Left lung (tissue), 14 donors: ENCODE measurements at places on chromosomes 12 and 14. TPM values are rescaled to one million over a fixed set of nuclear protein-coding genes. Genes with fewer than 3 reads are reported as not detected.

DNA sequence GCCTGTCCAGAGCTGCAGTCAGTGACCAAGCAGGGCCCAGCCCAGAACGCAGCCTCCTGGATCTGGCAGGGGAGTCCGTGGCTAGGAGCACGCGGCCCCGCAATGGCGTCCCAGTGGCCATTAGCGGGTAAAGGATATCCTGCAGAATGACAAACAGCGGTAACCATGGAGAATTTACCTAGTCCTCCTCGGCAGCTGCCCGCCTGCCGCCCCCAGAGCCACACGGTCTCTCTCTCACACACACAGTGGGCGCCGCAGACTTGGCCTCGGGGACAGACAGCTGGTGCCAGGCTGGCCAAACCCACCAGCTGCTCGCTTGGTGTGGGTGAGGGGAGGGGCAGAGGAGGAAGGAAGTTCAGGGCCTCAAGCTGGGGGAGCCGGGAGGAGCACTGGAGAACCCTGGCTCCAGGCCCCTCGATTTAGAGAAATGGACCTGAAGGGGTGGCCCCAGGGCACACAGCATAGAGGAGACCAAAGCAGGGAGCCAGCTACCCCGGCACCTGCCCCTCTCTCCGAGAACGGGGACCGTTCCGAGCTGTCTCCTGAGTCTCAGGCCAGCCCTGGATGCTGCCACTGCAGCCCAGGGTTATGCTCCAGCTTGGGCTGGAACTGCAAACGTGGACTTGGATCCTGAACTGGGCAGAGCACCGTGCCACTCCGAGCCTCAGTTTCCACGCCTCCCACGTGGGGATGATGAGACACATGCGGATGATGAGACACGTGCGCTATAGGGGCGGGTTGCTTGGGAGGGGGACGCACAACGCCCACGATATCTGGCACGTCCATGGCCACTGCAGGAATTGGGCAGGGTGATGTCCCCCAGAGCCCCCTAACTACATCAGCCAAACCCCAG is 3.4 kb downstream of the CDK2AP1 start:
- peaks cover 12% of the 10 kb centered on the region for H3K4me1 ChIP-seq
- peak overlapping the region; percentile 78 for H3K27ac ChIP-seq
- DNase-seq, result peak; percentile 40
- H3K4me3 ChIP-seq, result peak overlapping the region; percentile 14

DNA sequence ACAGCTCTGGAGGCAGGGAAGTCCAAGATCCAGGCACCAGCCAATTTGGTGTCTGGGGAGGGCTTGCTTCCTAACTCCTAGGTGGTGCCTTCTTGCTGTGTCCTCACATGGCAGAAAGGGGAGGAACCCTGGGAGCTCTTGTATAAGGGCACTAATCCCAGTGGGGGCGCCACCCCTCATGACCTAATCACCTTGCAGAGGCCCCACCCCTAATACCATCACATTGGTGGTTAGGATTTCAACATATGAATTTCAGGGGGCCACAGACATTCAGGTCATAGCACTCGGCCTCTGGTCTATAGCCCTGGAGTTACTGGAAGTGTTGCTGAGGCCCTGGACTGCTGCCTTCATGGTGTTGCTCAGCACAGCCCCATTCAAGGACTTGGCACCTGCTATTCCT is 14.6 kb downstream of the PSMD9 start:
- no peak overlapping the region for H3K27ac ChIP-seq
- DNase-seq, result no peak
- H3K27me3 ChIP-seq, result no peaks in the 10 kb centered on the region
- H3K4me3 ChIP-seq, result no peak overlapping the region
- peaks cover 100% of the 10 kb centered on the region for H3K36me3 ChIP-seq
- H3K4me1 ChIP-seq, result no peaks in the 10 kb centered on the region

DNA sequence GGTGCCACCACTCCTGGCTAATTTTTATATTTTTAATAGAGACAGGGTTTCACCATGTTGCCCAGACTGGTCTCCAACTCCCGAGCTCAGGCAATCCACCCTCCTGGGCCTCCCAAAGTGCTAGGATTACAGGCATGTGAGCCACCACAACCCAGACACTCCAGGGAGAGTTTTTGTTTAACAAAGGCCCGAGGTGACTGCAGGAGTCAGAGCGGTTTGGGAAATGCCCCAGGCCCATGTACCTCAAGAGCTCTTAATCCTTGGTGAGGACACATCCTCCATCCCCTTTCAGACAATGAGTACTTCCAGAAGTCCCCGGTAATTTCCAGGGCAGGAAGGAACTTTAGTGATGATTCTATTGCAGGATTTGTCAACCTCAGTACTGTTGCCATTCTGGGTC is 176.0 kb downstream of the ESRRB start:
- no peaks in the 10 kb centered on the region for H3K36me3 ChIP-seq
- H3K4me1 ChIP-seq, result no peaks in the 10 kb centered on the region
- no peak for DNase-seq
- H3K27ac ChIP-seq, result no peak overlapping the region
- H3K4me3 ChIP-seq, result no peak overlapping the region
- H3K27me3 ChIP-seq, result no peaks in the 10 kb centered on the region

Gene OAS3
- 47.5 TPM for total RNA-seq

- no peaks in the 10 kb centered on the region for H3K36me3 ChIP-seq
- H3K27ac ChIP-seq, result no peak overlapping the region
- no peaks in the 10 kb centered on the region for H3K4me1 ChIP-seq
- DNase-seq, result no peak
- H3K27me3 ChIP-seq, result no peaks in the 10 kb centered on the region
- no peak overlapping the region for H3K4me3 ChIP-seq
These were observed 477.5 kb upstream of the GARIN6 start for GRCh38 chr12:99170037-99170436.

DNA sequence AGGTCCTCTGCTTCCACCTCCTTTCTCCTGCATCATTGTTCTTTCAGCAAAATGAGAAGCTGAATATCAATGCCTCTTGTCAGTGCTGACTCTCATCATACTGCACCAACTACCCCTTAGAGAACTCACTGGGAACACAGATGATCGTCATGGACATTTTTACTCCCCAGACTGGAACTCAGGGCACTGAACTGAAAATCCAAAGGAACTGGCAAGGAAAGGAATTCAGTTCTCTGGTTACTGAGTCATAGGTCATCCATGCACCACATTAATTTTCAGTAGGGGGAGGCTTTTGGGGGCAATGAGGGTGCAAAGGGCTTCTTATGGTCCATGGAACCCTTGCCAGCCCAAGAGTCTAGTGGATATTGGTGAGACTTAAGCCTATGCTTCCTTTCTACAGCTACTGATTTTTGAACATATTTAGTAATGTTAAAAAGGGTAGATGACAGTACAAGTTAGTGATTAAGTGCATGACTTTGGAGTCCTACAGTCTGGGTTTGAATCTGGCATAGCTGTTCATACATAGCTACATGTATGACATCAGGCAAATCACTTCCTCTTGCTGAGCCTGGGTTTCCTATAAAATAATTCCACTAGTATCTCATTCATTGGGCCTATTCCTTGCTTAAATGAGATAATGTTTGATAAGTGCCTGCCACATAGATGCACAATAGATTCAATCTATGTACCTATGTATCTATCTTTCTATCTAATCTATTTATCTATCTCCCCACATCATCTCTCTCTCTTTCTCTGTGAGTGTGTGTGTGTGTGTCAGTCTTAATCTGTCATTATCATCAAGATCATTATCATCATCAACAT is 29.2 kb downstream of the BBS10 start:
- H3K27ac ChIP-seq, result no peak overlapping the region
- H3K36me3 ChIP-seq, result no peaks in the 10 kb centered on the region
- H3K4me3 ChIP-seq, result no peak overlapping the region
- H3K4me1 ChIP-seq, result no peaks in the 10 kb centered on the region

Gene KRT73
- not detected for total RNA-seq

GRCh38 chr14:78278464-78279250 is 108.5 kb downstream of the NRXN3 start:
- H3K36me3 ChIP-seq, result no peaks in the 10 kb centered on the region
- H3K27me3 ChIP-seq, result no peaks in the 10 kb centered on the region
- H3K27ac ChIP-seq, result no peak overlapping the region
- DNase-seq, result no peak
- no peak overlapping the region for H3K4me3 ChIP-seq

DNA sequence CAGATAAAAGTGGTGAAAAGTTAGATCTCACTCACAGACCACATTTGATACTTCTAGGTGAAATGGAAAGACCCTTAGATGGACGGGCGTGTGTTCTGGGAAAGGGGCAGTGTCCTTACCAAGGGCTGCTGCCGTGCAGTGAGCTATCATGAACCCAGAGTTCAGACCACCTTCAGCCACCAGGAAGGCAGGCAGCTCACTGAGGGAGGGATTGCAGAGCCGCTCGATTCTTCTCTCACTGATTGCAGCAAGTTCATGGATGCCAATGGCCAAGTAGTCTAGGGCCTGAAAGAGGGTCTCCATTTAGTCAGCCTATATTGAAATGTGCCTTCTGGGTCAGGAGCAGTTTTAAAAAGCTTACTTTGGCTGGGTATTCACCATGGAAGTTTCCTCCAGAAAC is 15.7 kb downstream of the HAL start:
- no peaks in the 10 kb centered on the region for H3K4me1 ChIP-seq
- DNase-seq, result no peak
- no peaks in the 10 kb centered on the region for H3K36me3 ChIP-seq
- H3K27me3 ChIP-seq, result no peaks in the 10 kb centered on the region
- no peak overlapping the region for H3K4me3 ChIP-seq
- H3K27ac ChIP-seq, result no peak overlapping the region

DNA sequence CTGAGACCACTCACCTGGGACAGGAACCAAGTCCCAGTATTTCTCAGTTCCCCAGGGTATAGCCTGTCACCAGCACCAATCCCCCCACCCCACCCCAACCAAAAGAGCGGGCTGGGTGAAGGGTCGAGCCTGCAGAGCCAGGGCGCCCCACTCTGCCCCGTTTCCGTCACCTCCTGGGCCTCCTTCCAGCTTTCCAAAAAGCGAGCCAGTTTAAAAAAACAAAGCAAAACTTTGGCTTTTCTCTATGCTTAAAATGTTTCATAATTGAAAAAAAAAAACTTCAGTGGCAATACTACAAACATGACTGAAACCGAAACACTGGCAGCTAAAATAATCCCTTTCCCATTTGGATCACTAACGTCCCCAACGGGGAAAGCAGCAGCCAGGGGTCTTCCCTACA is 7.5 kb downstream of the CAMKK2 start:
- no peak for DNase-seq
- H3K4me3 ChIP-seq, result no peak overlapping the region
- no peaks in the 10 kb centered on the region for H3K27me3 ChIP-seq
- H3K36me3 ChIP-seq, result peaks cover 24% of the 10 kb centered on the region
- H3K4me1 ChIP-seq, result peaks cover 89% of the 10 kb centered on the region

DNA sequence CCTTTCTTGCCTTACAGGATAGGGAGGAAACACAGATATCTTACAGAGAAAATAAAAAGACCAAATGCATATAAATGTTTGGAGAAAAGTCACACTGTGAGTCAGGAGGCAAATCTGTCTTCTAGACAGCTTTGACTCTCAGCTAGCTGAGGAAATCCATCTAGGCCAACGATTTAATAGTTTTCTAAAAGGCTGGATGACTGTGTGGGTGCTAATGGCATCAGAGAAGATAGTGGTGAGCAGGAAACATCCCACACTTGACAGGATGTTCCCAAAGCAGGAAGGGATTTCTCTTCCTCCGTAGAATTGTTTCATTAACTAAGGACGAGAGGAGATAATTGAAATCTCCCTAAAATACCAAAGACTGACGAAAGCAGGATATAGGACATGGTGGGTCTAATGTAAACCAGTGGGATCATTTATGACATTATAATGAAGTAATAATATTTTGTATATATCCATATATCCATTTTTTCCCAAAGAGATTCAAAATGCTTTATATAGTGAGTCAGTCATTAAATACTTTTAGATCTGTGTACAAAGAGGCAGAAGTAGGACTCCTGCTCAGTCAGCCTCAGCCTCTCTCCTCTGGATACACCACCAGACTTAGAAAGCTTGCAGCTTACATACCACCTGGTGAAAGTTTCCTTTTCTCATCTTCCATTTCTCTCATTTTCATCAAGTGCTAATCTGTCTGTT is 44.3 kb upstream of the PSMA6 start:
- peaks cover 24% of the 10 kb centered on the region for H3K4me1 ChIP-seq
- H3K27me3 ChIP-seq, result no peaks in the 10 kb centered on the region
- H3K27ac ChIP-seq, result no peak overlapping the region
- H3K4me3 ChIP-seq, result no peak overlapping the region
- DNase-seq, result no peak

GRCh38 chr14:86640288-86640687 is 1110.3 kb downstream of the FLRT2 start:
- DNase-seq, result no peak
- H3K36me3 ChIP-seq, result no peaks in the 10 kb centered on the region
- no peak overlapping the region for H3K27ac ChIP-seq

DNA sequence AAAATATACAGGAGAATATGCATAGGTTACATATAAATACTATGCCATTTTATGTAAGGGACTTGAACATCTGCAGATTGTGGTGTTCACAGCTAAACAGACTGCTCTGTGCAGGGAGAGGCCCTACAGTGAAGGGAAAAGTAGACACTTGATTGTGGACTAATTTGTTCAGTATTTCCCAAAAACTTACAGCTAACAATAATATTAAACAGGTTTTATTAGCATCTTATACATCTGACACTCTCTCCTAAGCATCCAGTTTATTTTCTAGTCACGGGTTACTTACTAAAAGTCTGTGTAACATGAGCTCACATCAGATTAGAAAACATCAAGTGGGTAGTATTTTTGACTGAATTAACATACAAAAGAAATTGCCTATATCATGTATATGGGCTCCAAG is 53.3 kb upstream of the OR5AU1 start:
- H3K27me3 ChIP-seq, result no peaks in the 10 kb centered on the region
- no peak for DNase-seq
- H3K4me1 ChIP-seq, result peaks cover 29% of the 10 kb centered on the region
- H3K27ac ChIP-seq, result no peak overlapping the region
- peaks cover 9% of the 10 kb centered on the region for H3K36me3 ChIP-seq

DNA sequence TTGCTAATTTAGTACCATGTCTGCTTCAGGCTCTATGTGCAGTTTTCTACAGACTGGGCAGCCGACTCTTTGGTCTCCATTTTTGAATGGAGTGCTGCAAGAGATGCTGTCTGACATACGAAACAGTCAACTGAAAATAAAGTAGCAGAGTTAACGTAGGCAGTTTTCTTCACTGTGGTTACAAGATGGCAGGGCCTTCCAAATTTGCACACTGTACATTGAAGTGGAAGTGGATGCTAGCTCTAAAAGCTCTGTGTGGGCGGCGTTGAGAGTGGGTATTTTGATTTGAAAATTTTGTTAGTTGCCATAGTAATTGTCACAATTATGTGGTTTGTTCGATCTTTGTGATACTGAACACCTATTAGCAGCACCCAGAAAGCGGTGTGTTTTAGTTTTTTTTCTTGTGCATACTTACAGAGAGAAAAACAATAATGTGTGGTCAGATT is 154.9 kb upstream of the ATP2B1 start:
- no peak for DNase-seq
- H3K27me3 ChIP-seq, result no peaks in the 10 kb centered on the region

DNA sequence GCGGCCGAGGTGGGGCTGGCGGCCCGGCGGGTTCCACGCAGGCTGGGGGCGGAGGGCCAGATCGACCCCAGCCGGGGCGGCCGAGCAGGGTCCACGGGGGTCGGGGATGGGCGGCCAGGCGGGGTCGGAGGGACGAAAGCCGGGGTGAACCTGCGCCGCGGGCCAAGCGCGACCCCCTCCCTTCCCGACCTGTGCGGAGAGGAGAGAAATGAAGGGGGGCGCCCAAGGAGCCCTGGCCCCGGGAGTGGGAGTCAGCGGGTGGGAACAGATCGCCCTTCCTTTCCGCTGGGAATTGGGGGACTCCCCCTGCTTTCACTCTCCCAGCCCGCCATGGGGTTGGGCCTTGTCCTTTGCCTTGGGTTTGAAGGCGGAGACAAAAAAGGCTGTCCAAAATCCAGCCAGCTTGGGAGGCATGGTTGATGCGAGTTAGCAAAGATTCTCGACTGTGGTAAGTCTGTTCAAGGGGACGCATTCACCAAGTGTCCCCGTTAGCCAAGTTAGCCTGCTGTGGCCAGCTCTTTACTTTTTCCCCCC is 559 bp upstream of the CKAP4 start:
- peaks cover 1% of the 10 kb centered on the region for H3K36me3 ChIP-seq
- H3K27me3 ChIP-seq, result no peaks in the 10 kb centered on the region
- DNase-seq, result peak; percentile 65
- H3K4me1 ChIP-seq, result peaks cover 49% of the 10 kb centered on the region
